Fibroblast of upper back skin (primary cell): ENCODE measurements at places on chromosomes 1 and 21.

- DNase-seq: no peak
Observed at GRCh38 chr1:94425821-94426484, 7.8 kb downstream of the ABCD3 start.

GRCh38 chr21:17454315-17455027, 58.4 kb upstream of the CXADR start:
- DNase-seq: peak; percentile 97

DNA sequence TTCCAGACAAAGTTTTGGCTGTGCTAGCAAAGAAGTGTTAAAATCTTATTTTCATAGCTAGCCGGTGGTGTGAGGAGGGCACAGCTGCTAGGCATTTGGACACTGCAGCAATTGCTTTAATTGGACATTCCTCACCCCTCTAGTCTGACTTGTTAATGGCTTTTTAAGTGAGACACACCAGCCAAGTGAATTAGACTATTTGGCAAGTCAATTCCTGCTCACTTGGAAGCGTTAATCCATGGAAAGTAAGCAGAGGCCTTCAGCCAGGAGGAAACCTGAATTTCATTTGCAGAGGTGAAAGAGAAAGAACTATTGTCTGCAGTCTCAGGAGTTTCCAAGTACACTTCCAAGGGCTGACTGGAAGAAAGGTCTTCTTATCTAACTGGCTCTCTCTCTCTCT, 175.7 kb downstream of the ST6GALNAC3 start:
- no peak for DNase-seq

DNA sequence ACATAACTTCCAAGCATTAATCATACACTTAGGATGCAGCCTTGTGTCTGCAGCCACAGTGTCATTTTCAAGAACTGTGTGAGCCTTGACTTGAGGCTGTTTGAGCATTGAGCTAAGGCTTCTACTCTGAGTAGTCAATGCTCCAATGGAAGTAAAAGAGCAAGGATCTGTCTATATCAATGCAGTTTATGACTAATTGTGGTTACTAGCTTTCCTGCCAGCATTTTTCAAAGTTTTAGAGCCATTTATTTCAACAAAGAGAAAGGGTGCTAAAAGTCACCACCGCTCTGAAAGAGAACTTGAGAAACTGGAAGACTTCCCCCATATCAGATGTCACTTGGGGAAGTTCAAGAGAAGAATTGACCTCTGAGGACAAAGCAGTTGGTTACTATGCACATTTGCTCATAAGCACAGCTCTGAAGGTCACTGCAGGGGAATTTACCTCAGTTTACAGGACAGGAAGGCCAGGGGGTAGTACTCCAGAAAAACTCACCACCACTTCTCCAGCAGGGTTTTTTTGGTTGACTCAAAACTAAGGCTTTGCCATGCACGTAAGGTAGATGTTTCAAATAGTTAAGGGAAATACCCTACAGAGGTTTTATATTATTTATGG, 24.5 kb upstream of the RGS1 start:
- peak; percentile 94 for DNase-seq

- peak; percentile 82 for DNase-seq
Observed at GRCh38 chr1:56948403-56949023, 17.3 kb downstream of the C8B start.
